Spinal cord (tissue), 10 donors: ENCODE measurements at places on chromosomes 16 and 17.

DNA sequence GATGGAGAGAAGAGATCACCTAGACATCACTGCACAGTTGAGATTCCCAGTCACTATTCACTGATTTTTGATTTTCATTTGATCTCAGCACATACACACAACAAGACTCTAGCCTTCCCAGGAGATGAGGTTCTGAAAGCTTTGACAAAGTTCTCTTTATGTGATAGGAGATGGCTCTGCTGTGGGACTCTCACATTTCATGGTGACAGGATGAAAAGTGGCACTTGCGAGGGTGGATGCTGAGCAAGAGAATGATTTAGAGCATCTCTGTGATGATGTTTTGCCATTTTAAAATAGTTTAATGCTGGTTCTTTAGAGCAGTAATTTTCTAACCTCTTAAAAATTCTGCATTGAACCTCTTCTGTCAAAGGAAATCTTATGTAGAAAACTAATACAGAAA lies 113.3 kb upstream of the CA10 start:
- no peak for DNase-seq

- no peak for DNase-seq
Measured at GRCh38 chr16:48446534-48446920, 61.3 kb upstream of the SIAH1 start.

DNA sequence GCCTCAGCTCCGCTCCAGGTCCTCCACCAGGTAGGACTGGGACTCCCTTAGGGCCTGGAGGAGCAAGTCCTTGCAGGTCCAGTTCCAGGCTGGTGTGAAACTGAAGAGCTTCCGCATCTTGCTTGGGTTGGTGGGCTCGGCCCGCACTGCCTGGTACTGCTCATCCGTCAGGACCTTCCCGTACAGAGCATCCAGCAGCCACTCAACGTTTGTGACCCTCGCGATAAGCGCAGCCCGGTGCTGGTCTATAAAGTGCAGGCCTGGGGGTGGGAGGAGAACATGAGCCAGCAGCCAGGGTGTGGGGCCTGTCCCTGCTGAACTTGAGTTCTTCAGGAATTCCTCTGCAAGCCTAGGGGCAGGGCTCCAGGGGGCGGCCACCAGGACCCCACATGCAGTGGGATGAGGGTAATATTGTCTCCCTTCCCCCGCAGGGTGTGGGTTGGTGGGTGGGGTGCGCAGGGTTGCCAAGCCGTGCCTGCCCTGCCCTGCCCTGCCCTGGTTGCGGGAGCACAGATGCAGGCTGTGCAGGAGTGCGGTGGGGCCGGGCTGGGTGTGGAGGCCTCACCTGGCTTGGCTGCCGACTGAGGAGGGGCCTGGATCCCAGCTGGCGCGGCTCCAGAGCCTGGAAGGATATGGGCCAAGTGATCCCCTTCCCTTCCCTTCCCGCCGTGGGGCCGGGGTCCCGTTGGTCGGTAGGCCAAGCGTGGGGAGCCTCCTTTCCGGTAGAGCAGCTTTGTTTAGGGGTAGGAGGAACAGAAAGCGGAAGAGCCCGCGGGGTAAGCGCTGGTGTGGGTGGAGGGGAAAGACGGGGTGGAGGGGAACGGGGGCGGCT lies 762 bp downstream of the PYCARD start:
- no peak for DNase-seq

DNA sequence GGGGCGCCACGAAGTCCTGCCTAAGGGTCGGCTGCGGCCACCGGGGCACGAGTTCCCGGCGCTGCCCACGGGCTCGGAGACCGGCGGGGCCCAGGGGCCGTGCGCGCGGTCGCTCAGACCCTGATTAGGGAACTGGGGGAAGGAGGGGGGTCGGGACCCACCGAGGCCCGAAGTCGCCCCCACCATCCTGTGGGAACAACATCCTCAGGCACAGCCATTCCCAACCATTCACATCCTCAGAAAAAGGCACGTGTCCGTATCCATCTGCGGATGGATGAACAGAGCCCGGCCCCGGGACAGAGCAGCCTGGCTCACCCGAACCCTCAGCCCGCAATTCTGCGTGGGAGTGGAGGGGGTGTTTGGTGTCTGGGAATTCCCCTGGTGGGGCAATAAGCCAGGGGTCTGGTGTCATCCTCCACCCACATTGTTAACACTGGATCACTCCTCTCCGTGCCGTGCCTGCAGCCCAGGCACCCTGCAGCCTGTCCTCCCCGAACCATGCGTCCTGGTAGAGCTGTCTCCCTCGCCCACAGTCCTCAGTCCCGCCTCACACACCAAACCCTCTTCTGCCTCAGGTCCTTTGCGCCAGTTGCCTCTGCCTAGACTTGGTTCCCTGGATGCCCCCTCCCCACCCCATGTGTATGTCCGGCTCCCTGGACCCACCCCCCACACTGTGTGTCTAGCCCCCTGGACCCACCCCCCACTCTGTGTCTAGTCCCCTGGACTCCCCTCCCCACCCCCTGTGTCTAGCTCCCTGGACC lies 789 bp upstream of the CCDC57 start:
- no peak for DNase-seq

DNA sequence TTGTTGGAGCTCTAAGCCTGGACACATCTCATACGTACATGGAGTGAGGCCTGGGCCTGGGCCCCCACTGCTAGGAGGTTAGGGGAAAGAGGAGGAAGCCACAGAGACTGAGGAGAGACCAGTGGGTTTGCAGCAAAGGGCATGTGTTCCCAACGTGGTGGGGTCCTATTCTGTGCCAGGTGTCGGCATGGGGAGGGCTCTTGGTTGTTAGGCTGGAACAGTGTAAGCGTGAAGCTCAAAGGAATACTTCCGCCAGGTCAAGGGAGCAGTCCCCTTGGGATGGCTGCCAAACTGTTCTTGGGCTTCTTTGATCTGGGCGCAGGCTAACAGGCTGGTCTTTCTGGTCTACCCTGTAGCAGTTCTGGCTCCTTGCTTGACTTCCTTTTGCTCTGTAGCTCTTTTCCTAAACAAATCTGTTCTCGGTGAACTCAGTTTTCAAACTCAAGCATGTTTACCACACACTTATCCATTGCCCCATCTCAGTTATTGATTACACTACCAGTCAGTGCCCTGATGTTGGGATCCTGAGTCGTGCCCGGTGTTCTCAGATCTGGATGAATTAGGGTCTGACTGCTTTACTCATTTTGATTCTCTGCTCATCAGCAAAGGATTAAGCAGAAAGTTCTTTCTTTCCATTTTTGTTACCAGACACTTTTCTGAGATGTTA lies 36.4 kb downstream of the GPT2 start:
- no peak for DNase-seq
